ENCODE measurements at places on chromosomes 2 and 18. TPM values are rescaled to one million over a fixed set of nuclear protein-coding genes. Genes with fewer than 3 reads are reported as not detected.

- no peak for DNase-seq
These were observed 262.1 kb downstream of the PTGR3 start for GRCh38 chr18:74946646-74947375.

DNA sequence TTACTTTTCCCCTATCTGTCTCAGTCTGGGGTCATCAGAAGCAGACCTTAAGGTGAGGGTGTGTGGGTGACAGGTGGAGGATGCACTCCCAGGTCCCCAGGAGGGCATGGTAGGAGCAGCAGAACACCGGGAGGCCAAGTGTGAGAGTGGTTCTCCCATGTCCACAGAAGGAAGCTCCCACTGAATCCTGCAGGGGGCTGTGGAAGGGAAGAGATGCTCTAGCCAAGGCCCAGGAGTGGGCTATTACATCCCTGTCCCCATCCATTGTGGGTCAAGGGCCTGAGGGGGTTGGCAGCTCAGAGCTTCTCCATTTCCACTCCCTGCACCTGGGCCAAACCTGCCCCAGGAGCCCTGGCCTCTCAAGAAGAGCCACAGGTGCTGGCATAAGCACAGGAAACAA is 86.4 kb upstream of the KCNE4 start:
- DNase-seq, result no peak

DNA sequence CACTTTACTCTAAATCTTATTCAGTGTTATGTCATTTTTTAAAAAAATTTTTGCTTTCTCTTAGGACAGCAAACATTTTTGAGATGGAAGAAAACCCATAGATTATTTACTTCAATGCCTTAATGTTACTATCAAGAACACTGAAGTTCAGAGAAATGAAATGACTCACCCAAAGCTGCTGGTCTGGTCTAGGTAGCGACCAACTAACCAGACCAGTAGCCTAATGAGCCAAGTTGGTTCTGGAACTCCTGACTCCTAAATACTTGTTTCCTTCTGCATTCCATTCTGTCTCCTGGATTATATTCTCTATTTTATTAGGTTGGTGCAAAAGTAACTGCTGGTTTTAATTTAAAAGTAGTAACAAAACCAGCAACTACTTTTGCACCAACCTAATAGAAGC is 35.4 kb downstream of the SLC8A1 start:
- no peak for DNase-seq

DNA sequence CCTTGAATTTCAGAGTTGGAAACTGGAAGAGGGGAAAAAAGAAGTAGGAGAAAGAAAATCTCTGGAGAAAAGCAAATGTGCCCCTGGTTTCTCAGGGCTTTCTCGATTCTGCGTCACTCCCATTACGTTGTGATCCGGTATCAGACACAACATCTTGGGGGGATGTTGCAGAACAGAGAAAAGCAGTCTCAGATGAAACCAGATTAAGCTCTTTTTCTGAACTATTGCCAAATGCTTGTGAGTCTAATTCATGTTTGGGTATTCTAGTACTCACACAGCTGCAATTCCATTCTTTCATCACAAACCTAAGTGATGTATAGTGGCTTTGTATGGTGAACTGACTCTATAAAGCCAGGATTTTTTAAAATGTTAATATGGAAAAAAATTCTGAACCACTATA is 233.2 kb downstream of the TCF4 start:
- no peak for DNase-seq

DNA sequence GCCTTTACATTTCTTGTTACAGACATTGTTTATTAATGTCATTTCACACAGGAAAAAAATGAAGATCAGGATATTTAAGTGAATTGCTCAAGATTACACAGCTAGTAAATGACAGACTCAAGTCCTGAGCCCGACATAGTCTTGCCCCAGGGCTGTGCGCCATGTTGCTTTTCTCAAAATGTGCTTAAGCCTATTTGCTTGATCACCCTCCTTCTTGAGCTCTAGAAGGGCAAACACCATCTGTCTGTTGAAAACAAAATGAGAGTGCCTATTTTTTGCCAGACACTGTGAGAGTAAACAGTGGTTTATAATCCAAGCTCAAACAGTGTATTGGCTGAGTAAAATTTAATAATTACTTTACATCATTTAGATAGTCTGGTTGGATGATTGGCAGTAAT is 34.8 kb upstream of the HNMT start:
- DNase-seq, result no peak

- no peak for DNase-seq
These were observed 4.5 kb upstream of the RMDN2 start for GRCh38 chr2:37920570-37920969.

DNA sequence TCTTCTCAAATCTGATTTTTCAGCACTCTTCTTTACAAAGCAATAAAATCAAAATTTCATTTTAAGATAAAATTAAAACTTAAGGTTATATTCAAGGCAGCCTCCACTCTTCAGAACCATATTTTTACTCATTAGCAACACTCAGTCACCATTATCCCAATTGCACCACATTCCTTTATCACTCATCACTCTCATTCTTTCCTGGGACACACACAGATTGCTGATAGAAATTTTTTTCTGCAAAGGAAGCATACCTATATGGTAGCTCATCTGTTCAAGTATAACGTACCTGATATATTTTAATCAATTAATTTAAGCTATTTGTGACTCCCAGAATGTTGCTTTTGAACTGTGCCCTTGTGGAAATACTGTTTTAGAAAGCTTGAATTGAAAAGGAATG is 1559.3 kb upstream of the ZEB2 start:
- DNase-seq, result no peak

DNA sequence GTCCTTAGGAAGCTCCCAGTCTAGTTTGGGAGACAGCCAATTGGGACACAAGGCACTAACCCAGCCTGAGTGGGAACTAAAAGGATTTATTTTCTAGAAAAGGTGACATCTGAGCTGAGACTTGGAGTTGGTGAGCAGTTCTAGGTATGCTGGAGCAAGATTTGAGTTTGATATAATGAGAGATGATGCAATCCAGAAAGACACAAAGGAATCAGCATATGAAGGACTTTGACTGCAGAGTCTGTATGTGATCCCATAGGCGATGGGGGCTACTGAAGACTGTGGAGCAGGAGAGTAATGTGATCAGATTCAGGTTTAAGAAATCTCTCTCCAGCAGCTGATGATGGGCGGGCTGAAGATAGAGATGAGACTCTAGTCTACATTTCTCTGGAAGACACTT is 135.1 kb upstream of the MYCN start:
- no peak for DNase-seq

- DNase-seq, result no peak
These were observed 26.1 kb upstream of the TMX3 start for GRCh38 chr18:68740966-68741365.

DNA sequence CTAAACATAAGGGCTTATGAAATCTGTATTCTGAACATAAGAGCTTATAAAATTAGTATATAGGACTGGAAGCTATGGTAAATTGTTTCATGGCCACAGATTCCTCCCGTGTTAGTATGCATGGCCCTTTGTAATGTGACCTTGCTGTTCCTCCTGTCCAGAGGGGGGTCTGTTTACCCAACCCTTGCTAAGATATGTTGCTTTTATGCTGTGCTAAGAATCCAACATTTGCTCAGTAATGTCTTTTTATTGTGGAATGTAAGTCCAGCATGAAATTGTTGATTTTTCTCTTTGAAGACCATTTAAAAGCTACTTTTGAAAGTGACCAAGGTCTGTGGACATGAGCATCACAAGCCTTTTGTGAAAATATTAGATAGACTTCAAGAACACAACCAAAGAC is 485.4 kb downstream of the PARD3B start:
- no peak for DNase-seq

DNA sequence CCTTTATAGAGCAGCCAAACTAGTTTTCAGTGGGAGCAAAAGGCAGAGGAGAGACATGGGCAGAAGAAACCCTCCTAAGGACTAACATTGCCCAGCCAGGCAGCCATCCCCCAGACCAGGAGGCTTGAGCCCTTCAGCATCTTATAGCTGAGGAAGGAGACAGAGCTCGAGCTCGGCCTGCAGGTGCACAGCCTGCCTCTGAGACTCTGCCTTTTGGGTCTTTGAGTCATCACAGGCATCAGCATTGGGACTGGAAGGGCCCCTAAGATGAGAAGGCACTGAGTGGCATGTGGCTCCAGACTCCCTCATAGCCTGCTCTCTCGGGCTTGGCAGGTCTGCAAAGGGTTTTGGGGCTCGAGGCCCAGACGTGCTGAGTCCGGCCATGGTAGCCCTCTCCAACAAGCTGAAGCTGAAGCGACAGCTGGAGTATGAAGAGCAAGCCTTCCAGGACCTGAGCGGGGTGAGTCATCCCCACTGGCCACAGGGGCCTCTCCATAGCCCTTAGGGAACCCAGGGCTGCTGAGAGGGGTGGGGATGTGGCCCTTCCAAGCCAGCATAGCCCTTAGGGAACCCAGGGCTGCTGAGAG is 84.1 kb downstream of the EPAS1 start:
- DNase-seq, result no peak

DNA sequence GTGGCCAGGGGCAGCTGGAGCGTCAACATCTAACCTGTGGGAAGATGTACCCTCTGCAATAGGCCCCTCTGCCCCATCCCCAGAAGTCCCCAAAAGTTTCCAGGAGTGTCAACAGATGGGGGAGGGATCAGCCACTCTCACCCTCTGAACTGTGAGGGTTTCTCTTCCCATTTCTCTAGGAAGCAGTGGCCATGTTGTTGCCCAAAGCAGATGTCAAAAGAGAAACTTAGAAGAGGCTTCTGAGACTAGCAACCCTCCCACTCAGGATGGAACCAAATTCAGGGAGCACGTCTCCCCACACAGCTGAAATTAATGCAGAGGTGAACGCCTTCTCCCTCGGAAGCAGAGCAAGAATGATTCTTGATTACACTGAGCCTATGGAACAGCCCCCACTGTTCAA is 70.3 kb downstream of the ARL4C start:
- no peak for DNase-seq

DNA sequence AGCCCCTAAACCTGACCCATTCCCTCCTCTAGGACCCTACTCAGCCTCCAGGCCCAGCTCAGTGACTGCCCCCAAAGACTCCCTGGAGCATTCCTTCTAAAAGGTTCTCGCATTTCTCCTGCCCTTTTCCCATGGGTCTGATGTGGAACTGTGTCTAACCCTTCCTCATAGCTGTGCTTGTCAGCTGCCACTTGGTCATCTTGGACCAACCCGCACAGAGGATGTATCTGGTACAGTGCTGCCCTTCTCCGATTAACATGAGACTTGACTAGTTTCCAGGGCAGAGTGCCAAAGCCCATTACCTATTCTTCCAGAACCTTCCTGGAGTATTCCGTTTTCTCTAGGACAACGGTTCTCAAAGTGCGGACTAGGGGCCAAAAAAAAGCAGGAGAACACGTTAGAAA is 518 bp upstream of the NFU1 start:
- no peak for DNase-seq

- DNase-seq, result no peak
These were observed 22.7 kb upstream of the INHBB start for GRCh38 chr2:120323214-120323613.

- no peak for DNase-seq
These were observed 27.7 kb downstream of the KCTD18 start for GRCh38 chr2:200482194-200482593.

GRCh38 chr2:175445281-175445680 is 263.8 kb upstream of the ATP5MC3 start:
- DNase-seq, result no peak

KCNE4 gene
- total RNA-seq, result not detected

UGT1A10 gene
- not detected for total RNA-seq

PLGLB1 gene
- total RNA-seq, result 1.3 TPM

LYG2 gene
- total RNA-seq, result 0.27 TPM

CNGA3 gene
- not detected for total RNA-seq

ZFAND2B gene
- total RNA-seq, result 31.4 TPM

IFIH1 gene
- total RNA-seq, result 7.0 TPM

UGGT1 gene
- 51.8 TPM for total RNA-seq

Measured in HCT116 (cell line).